ENCODE measurements at places on chromosomes 7 and 10.
A peak's percentile ranks its signal among the peaks of the same experiment; 100 is the strongest.

GRCh38 chr10:60960913-60961312, 16.9 kb upstream of the RHOBTB1 start:
- DNase-seq = no peak

DNA sequence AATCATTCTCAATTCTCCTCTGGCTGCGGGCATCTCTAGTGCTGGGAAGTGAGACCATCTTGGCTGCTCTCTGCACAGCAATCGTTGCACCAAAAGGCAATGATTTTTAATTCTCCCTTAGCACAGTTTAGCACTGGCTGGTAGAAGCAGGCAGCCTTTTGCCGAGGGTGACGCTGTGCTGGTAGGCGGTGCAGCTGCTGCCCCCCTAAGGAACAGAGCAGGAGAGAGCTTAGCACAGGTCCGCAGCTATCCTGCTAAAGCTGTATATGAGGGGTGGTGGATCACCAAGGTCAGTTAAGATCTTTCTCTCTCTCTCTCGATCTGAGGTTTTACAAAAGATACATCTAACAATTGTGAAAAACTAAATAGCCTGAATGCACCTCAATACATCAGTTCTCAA, 390.1 kb downstream of the GATA3 start:
- peak; percentile 49 for DNase-seq

DNA sequence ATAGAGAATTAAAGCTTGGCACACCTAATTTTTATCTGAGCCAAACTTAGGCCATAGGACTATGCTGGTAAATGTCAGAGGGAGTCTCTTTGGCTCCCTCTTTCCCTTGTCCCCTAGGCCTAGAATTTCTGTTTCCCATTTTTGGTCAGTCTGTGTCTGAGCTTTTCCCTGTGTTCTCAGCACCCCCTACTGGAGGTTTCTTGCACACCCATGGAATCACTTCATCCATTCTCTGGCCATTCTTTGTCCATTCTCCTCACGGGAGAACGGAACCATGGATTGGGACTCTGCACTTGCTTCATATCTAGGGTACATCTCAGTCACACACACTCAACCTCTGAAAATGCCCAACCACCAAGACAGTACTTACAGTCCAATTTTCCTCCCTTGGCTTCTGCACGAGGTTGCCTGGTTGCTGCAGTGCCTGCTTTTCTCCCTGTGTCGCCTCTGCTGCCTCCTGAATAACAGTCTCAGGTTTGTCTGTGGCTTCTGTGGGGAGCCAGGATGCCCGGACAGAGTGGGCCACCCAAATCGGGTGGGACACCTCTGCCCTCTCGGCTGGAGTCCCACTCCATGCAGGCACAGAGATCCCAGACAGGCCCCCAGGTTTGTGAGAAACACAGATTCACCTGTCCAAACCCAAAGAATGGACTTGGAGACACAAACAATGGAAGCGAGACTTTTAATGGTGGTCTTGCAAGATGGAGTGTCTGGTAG, 35.1 kb upstream of the DNAH11 start:
- DNase-seq = peak; percentile 10

DNA sequence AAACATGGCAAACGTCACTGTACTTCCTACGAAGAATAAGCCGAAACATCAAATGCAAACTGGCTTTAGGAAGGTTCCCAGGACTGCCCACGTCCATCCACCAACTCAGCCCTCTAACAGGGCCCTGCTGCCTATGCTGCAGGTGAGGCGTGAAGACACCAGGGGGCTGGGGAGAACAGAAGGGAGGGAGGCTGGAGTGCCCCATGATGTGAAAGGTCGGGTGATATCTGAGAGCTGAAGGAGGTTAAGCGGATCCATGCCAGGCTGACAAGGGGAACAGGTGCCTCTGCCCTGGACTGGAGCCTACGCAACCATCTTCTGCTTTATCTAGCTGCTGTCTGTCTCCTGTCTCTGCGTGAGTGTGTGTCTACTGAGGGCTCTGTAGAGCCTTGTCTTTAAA, 40.2 kb upstream of the ATP6V0A4 start:
- no peak for DNase-seq

All from HEK293T (cell line).